ENCODE measurements at places on chromosomes 16 and 17.

GRCh38 chr17:58520843-58521430 is 6.5 kb upstream of the MTMR4 start:
- DNase-seq = no peak

DNA sequence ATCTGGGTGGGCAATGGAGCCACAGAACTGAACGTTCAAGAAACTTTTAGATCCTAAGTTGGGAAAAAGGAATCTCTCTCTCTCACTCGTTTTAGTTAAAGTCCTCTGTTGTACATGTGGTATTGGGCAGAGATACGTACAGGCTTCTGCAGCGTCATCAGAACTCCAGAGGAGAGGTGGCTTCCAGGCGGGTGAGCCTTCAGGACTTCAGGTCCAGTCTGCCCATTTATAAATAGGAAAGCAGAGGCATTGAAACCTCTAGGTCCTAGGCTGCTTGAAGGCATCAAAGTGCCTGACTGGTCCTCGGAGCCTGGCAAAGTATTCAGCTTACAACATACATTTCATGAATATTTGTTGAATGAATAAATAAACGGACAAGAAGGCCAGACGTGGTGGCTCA is 8.1 kb upstream of the TNFRSF13B start:
- DNase-seq = no peak

GRCh38 chr16:29816694-29817441 is 916 bp downstream of the PAGR1 start:
- peak; percentile 45 for DNase-seq

DNA sequence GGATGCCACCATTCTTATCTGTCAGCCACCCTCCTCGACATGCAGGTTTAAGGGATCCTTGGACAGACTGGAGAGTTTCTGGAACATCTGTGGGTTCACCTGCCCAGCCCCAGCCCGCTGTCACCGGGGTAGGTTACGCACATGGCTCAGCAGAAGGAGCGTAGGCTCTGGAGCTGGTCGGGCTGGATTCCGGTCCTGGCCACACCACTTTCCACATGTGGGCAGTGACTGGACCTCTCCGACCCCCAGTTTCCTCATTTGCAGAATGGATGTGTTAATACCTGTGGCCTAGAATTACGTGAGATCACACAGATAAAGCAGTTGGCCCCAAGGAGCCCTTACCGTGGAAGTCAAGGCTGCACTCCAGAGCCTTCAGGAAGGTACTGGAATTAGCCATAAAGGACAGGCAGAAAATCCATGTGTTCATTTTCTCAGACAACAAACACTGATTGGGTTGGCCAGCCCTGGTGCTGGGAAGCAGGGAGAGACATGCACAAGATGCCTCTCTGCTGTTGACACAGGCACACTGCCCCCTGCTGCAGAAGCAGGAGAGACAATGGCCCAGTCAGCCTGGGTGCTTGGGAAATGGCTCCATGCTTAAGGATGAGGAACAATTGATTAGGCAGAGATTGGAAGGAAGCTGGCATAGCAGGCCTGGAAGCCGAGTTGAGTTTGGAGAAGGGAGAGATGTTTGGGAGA is 58.8 kb downstream of the SF3B3 start:
- no peak for DNase-seq

DNA sequence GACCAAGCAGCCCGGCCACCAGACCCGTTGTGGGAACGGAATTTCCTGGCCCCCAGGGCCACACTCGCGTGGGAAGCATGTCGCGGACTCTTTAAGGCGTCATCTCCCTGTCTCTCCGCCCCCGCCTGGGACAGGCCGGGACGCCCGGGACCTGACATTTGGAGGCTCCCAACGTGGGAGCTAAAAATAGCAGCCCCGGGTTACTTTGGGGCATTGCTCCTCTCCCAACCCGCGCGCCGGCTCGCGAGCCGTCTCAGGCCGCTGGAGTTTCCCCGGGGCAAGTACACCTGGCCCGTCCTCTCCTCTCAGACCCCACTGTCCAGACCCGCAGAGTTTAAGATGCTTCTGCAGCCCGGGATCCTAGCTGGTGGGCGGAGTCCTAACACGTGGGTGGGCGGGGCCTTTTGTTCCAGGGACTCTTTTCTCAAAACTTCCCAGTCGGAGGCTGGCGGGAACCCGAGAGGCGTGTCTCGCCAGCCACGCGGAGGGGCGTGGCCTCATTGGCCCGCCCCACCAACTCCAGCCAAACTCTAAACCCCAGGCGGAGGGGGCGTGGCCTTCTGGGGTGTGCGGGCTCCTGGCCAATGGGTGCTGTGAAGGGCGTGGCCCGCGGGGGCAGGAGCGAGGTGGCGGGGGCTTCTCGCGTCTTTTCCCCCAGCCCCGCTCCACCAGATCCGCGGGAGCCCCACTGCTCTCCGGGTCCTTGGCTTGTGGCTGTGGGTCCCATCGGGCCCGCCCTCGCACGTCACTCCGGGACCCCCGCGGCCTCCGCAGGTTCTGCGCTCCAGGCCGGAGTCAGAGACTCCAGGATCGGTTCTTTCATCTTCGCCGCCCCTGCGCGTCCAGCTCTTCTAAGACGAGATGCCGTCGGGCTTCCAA is at the start of gene SLC2A4:
SLC2A4 (plus strand) TSS at position 645 of the 879 bp plus-strand sequence; CDS start at position 862, 217 bp downstream.
- peak; percentile 35 for DNase-seq

GRCh38 chr17:39744075-39744835 is 6.5 kb downstream of the GRB7 start:
- no peak for DNase-seq

- no peak for DNase-seq
These were observed 9.8 kb upstream of the JUP start for GRCh38 chr17:41796121-41796895.

- DNase-seq = no peak
These were observed 94.6 kb downstream of the BANP start for GRCh38 chr16:88045820-88046303.

- no peak for DNase-seq
These were observed 11.5 kb upstream of the TBX4 start for GRCh38 chr17:61440697-61441096.

GRCh38 chr16:29030086-29030840 is 45.4 kb downstream of the LAT start:
- DNase-seq = no peak
